Heart left ventricle (tissue), 16 donors: ENCODE measurements at places on chromosomes 11 and 22. TPM values are rescaled to one million over a fixed set of nuclear protein-coding genes. Genes with fewer than 3 reads are reported as not detected.

Gene BLID
- total RNA-seq: not detected

Gene SERHL2
- 5.2 TPM for total RNA-seq

Gene OR6T1
- total RNA-seq: not detected

Gene TUB
- total RNA-seq: 18.9 TPM

Gene ADAMTS8
- total RNA-seq: 0.87 TPM

Gene FAT3
- 1.9 TPM for total RNA-seq

Gene SHANK3
- total RNA-seq: 22.1 TPM

Gene CADM1
- total RNA-seq: 80.2 TPM

DNA sequence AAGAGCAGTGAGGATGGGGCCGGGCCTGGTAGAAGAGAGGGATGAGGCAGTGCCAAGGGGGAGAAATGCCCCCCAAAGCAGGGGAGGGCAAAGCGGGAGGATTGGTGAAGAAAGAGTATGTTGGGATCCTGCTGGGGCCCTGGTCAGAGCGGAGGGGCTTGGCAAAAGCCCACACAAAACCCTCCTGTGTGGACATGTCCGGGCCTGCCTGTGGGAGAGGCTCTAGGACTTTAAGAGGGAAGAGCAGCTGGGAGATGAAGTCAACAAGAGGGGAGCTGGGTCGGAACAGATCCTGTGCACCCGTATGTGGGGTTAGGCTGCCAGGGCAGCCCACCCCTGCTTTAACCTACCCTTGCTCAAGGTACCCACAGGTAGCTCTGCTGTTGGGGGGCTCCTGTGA, 25.8 kb downstream of the ART5 start:
- no peak for DNase-seq

GRCh38 chr11:47480762-47481161, 31.8 kb upstream of the RAPSN start:
- no peak for DNase-seq

GRCh38 chr11:117980280-117980679, 5.9 kb upstream of the IL10RA start:
- no peak for DNase-seq

- peak; percentile 24 for DNase-seq
Measured at GRCh38 chr11:19919050-19919561, 206.5 kb downstream of the NAV2 start.

DNA sequence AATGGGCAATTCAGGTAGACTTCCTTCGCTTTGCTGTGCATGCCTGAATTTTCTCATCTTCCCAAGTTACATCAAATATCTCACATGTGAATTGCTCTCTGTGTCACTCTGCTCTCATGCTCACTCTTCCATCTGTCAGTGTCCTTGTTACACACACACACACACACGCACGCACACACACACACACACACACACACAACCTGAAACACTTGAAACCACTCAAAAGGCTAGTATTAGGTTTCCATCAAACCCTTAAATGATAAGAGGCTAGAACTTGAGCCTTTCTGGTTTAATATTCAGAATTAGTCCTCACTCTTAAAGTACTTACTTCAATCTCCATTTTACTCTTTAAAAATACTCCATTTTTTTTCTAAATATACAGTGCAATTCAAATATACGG, 282.4 kb downstream of the C11orf87 start:
- DNase-seq: no peak

- no peak for DNase-seq
Measured at GRCh38 chr11:70547386-70547785, 149.1 kb downstream of the CTTN start.

GRCh38 chr11:123251657-123252344, 56.8 kb upstream of the CLMP start:
- no peak for DNase-seq

DNA sequence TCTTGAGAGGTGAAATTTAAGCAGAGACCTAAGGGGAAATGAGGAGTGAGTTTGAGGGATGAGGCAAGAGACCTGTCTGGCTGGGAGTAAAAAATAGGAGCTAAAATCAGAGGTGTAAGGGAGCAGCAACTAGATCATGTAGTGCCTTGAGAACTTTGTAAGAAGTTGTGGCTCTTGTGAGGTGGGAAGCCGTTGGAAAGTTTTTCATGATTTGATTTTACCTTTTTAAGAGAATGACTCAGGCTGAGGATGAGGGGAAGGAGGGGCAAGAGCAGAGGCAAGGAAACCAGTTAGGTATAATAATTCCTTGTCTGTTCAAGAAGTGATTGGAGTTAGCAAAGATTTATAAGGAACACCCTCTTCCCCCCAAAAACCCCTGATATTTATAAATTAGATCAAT, 25.8 kb downstream of the QSER1 start:
- no peak for DNase-seq

GRCh38 chr11:22444076-22444475, 105.9 kb downstream of the SLC17A6 start:
- DNase-seq: no peak

DNA sequence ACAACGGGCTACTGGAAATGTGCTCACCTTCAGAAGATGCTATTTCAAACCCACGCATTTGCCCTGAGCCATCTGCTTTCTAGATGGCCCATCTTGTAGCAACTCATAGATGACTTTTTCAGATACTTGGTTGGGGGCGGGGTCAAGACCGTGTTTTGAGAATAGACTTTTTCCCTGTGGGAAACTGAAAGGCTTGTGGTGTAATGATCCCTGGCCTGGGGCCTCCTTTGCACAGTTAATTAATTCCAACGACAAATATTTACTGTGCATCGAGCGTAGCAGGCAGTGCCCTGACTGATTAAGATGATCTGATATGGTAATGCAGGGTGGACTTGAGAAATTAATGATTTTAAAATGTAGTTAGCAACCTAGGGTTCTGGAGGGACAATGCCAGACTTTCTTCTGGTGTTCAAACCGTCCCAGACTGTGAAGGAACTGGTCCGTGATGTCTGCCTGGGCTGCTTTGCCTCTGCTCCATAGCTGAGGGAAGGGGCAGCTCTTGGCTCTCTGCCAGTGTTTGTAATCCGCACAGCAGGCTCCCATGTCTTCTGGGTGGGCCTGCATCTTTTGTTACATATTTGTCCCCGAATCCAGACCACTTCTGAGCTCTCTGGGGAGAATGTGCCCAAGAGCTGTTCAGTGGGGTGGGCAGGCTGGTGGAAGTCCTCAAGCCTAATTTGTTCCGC, 84.8 kb downstream of the ADAMTS15 start:
- DNase-seq: no peak

DNA sequence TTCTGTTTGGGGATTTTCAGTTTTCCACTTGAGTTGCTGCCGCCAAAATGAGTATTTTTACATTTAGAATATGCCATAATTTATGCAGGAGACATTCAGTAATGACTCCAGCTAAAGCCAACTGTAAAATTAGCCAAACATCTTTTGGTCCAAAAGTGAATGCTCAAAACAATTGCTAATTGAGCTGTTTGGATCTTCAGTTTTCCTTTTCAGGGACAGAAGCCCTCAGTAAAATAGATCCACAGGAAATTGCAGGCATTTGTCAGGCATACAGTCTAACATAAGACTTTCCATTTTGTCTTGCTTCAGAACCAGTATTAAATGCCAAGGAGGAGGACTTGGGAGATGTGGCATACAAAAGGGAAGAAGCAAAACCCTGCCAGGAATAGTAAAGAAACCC, 524.8 kb upstream of the API5 start:
- no peak for DNase-seq

DNA sequence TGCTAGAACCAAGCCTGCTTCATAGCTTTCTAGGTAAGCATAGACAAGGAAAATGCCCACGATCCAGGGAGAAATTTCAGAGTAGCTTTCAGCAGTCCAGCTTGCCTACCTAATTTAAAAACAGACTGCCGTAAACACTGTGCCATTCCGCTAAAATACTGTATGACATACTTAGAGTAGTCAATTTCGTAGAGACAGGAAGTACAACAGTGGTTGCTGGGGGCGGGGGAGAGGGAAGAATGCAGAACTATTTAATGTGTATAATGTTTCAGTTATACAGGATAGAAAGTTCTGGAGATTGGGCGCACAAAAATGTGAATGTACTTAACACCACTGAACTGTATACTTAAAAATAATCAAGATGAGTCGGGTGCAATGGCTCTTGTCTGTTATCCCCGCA, 56.7 kb downstream of the C11orf58 start:
- DNase-seq: no peak

DNA sequence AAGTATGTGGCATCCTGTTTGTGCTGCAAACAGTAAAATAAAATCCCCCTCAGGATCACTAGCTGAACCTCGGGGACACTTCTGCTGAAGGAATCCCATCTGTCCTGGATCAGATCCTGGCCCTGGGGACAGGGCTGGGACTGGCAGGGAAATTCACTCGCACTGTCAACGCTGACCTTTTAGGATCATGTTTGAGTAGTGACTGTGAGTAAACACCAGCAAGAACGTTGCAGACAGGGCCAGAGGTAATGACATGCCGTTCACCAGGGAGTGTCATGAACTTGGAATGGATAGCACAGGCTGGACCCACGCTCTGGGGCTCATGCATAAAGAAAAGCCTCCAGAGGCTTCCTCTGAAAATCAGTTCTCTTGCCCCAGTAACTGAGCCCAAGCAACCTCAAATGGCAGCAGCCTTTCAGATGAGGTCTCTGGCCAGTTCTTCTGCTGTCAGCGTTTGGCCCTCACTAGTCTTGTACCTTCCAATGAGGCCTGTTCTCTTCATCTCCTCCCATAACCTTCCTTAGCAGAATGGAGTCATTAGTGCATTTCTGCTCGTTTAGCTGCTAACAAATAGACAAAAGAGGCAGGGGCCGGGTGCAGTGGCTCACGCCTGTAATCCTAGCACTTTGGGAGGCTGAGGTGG, 51.0 kb upstream of the BARX2 start:
- DNase-seq: peak; percentile 45

GRCh38 chr11:62142921-62143320, 19.1 kb downstream of the INCENP start:
- DNase-seq: no peak

GRCh38 chr11:83813296-83813695, 527.1 kb upstream of the CCDC90B start:
- DNase-seq: no peak

DNA sequence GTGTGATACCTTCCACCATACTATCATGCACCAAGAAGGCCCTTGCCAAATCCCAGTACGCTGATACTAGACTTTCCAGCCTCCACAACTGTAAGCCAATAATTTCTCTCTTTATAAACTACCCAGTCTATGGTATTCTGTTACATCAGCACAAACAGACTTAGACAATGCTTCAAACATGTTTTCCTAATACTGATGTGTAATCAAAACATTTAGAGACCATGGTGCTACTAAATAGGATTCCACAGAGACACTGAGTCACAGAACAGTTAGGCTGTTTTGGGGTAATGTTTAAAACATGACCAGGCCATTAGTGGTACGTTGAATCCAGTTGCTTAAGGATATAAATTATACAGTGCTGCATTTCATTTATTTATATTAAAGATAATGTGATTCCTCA, 103.7 kb downstream of the PICALM start:
- DNase-seq: no peak

DNA sequence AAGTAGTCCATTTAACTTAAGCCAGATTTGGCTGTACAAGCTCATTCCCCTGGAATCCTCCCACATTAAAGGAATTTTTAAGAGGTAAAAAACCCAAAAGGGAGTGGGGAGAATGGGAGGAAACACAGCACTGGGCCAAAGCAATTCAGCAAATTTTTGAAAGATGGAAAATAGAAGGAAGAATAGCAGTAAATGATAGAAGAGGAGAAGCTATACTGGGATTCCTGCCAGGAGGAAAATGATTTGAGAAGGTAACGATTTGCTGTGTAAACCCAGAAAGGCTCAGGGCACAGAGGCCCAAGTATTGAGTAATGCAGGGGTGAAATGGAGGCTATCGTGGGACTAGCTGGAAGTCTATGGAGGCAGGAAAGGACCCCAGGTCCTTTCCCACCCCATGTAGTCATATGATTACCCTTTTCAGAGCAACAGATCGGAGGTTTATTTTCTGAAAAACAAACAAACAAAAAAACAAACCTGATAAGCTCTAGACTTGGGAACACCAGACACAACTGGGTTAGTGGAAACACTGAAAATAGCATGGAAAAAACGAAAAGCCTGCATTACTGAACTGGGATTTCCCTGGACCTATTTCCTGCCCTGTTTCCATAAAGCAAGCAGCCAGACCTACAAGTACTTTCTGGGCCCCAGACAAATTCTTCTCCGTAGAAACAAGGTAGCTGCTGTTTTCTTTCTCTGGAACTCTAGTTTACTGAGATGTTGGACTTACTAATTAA, 140.0 kb downstream of the SWAP70 start:
- no peak for DNase-seq

- no peak for DNase-seq
Measured at GRCh38 chr22:49903322-49904039, 14.8 kb downstream of the ALG12 start.

DNA sequence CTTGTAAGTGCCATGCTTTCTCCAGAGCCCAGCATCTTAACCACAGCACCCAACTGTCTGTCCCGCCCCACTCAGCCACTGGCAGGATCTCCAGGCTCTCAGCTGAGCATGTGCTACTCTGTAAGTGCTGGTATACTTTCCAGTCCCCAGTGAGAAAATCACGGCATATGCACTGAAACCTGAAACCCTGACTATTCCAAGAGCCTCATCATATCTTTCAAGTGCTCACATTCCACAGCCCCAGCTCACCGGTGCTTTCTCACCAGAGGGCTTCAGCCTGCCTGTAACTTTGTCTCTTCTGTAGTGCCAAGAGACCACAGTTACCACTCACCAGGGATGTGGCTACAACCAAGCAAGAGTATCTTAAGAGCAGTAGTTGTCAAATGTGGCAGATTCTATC, 24.4 kb upstream of the PAMR1 start:
- DNase-seq: no peak

DNA sequence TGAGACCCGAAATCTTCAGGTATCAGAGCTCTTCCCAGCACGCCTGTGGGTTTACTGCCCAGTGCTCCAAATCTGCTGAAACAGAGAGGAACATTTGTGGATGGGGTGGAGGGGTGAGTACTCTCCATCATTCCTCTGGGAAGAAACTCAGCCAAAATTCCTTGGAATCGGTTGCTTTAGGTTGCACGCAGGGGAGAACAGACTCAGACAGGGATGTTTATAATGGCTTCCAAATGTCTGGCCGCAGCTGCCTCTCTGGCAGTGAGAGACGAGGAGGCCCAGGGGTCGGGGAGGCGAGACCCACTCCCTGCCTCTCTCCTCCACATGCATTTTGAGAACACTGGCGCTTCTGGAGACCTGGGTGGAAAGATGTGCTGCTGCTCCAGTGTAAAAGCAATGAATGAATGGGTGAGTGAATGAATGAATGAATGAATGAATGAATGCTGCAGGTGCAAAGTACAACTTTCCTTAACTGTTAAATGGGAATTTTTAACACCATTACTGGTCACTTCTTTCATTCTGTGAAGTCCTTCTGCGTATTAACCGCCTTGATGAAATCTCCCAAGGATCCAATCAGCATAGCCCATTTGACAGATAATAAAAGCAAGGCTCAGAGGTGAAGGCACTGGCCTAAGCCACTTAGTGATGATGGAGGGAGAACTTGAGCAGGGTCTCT, 437.4 kb downstream of the MIAT start:
- DNase-seq: no peak

DNA sequence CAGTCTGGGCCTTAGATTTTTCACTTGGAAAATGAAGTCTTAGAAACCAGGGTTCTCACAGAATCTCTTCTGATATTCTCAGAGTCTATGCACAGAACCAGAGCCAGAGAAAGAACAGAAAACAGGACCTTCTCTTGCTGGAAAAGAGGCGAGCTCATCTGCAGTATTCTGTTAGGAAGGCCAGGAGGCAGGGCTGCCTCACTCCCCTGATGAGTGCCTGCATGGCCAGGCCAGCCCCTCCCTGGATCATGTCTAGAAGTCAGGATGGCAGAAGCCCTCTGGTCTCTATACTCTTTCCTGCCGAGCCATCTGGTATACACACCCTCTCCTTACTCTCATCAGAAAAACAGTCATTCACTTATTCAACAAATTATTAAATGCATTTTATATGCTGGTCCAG, 723 bp downstream of the OR51M1 start:
- no peak for DNase-seq

- DNase-seq: no peak
Measured at GRCh38 chr11:1436468-1437039, 46.8 kb downstream of the BRSK2 start.
